NCI-H146 (cell line): ENCODE measurements at places on chromosomes 2 and 18.

DNA sequence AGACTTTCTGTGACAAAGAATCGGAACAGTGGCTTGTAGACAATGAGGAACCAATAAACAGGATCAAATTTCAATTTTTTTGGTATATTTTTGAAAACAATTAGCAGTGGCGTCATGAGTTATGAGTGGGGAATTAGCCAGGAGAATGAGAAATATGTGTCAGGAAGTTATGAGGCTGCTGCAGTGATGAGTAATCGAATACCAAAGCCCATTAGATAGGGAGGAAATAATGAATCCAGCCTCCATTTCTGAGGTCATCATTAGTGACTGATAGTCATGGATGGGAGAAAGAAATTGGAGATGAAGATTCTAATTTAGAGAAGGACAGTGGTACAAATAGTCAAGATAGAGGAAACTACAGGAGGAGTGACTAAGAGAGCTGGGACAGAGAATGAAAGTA, 673.1 kb upstream of the VRK2 start:
- no peak for DNase-seq

- no peak for DNase-seq
These were observed 45.4 kb downstream of the EML6 start for GRCh38 chr2:54768772-54769428.

- no peak for DNase-seq
These were observed 53.7 kb downstream of the THUMPD2 start for GRCh38 chr2:39725401-39725800.

DNA sequence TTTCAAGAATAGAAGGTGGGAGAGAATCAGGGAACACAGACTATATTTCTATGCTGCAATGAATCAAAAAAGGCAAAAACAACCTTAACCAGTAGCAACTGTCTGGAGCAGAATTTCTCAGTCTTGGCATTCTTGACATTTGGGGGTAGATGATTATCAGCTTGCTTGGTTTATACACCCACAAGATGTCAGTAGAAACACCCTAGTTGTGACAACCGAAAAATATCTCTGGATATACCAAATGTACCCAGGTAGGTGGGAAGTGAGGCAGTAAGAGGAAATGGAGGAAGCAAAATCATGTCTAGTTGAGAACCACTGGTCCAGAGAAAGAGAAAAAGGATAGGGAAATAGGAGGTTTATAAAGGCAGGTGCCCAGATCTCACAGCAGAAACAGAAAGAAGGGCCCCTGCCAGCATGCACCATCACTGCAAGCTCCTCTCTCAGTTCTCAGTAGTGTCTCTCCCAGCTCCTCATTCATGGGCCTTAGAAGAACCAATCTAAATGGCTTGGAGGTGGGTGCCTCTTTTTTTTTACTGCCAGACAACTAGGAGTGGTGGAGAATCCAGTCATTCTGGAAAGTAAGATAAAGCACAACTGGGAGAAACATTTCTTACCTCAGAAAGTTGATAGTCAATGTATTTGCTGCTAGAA, 50.4 kb downstream of the MBD2 start:
- no peak for DNase-seq

- no peak for DNase-seq
These were observed 360.6 kb downstream of the NBAS start for GRCh38 chr2:15200581-15200980.

- no peak for DNase-seq
These were observed 1045.7 kb upstream of the CELF4 start for GRCh38 chr18:38611036-38611964.

DNA sequence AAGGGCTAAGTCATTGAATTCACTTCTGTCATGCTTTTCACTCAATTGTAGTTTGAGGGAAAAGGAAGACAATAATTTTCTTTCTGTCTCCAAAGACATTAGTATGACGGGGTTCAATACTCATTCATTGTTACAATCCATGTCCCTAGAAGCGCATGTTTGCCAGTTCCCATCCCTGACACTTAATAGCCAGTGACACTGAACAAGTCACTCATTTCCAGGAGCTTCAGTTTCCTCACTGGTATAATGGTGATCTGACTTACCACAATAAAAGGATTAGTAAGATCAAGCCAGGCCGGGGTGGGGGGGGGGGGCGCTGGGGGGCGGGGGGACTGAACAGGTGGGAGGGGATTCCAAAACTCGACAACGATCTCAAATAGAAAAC, 144.8 kb upstream of the MAP3K20 start:
- DNase-seq: no peak

GRCh38 chr2:168584911-168585310, 128.8 kb downstream of the CERS6 start:
- no peak for DNase-seq

- DNase-seq: no peak
These were observed 37.3 kb downstream of the THAP4 start for GRCh38 chr2:241599615-241600014.

DNA sequence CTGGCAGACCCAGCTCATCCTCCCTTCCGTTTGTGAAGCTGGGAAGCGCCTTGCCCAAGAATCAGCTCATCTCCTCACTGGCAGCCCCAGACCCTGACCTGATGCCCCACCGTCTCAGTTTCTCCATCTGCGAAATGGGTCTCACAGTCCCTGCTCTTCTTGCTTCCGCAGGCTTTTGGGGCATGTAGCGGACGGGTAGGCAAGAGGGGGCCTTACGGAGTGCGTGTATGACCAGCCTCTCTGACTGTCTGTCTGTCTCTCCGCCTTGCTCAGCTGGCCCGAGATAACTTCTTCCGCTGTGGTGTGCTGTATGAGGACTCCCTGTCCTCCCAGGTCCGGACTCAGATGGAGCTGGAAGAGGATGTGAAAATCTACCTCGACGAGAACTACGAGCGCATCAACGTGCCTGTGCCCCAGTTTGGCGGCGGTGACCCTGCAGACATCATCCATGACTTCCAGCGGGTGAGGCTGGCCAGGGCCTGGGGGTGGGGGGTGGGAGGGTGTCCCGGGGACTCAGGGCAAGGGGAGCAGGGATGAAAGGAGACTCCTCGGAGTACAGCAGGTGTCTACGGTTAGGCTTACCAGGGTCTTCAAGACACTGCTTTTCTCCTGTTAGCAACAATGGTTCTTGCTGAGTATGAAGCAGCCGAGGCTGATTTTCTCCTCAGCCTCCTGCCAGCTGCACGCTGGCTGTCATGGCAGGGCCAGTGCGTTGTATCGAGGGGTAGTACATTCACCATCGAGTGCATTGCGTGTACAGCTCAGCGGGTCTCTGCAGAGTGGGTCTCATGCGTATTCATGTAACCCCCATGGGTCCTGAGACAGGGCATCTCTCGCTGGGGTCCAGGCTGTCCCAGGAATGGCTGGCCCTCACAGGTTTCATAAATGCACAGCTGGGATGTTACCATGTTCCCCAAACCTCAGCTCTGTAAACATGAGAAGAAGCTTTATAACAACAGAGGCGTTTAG, 10.9 kb downstream of the ITM2C start:
- DNase-seq: no peak

DNA sequence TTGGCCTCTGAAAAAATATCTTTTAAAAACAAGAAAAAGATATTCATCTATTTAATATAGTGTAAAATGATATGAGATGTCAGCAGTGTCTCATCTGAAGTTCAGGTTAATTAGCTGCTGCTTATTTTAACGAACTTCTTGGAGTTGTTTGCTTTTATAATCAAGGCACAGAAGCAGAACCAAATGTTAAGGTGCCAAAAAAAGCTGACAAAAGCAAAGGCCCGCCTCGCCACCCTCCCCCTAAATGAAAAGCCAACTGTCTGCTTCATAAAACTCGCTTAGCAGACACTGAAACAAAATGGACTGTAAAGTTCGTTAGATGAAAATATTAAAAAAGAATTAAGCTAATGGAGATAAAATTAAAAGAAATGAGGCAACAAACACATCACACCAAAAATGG, 562.6 kb downstream of the ZEB2 start:
- DNase-seq: no peak

- DNase-seq: no peak
These were observed 121.5 kb upstream of the LTBP1 start for GRCh38 chr2:32825291-32825712.

GRCh38 chr18:21911551-21911950, 171.0 kb downstream of the MIB1 start:
- no peak for DNase-seq

DNA sequence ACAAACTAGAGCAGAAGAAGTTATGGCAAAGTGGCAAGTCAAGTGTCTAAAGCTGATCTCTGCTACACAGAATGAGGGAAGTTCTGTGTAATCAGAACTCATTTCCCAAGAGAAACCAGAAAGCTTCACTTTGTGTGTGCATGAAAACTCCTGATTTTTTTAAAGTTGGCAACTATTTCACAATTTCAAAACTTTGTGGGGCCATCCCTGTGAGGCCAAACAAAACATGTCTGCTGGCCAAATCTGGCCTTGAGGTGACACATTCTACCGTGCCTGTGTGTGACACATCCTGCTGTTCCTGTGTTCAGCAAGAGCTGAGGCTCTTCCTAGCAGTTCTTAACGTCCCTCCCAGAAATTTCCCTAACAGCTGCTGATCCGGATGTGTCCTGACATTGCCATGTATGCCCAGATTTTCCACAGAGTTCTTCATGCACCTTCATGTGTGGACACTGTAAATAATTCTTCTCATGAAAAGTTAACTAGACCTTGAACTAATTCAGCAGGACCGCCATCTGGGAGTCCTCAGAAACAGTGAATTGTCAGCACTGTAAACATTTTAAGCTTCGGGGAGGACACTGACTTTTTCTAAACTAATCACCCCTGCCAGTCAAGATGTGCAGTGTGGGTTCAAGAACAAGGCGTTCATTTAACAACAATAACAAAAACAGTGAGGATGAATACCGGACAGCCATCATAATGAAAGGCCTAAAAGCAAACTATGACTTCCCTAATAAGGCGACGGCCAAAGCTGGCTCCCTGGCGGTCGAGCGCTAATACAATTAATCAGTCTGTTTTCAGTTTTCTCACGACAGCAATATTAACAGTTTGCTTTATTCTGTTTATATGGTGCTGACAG, 99.0 kb downstream of the PLEKHM3 start:
- no peak for DNase-seq

- DNase-seq: no peak
These were observed 90.8 kb downstream of the METTL4 start for GRCh38 chr18:2480536-2480935.

DNA sequence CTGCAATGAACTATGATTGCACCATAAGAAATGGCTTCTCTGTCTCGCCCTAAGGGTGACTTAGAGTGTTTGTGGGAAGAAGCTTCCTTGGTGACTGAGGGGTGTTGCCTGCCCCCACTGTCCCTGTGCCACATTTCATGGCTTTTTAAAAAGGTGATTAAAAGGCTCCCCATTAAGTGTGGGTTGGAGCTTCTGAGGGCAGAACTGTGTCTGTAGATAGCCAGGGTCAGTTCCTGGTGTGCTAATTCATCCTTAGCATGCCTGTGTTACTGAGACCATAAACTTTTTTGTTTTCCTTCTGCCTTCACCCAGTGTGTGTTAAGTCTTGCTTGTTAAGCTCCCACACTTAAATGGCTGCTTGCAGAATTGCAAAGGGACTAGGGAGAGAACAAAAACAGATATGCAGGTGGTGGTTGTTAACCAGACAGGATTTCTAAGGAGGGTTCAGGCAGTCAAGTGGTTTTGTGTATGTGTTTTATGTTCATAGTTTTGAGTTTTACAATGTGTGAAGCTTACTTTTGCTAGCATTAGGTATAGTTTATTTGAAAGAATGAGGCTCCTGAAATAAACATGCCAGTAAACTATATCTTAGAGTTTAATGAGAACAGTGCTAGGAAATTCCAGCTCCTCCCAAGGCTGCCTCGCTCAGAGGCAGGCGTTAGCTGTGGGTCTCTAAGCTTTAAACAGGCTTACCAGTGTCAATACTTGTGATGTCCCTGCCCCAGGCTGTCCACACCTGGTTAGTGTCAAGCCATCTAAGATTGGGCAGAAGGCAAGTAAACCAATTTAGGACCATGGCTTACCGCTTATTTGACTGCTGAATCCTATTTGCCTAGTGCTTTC, 14.5 kb downstream of the CERS6 start:
- DNase-seq: no peak

- DNase-seq: peak; percentile 59
These were observed 1.1 kb upstream of the NEDD4L start for GRCh38 chr18:58042826-58043490.

- DNase-seq: no peak
These were observed 57.1 kb downstream of the ST3GAL5 start for GRCh38 chr2:85831735-85832134.

DNA sequence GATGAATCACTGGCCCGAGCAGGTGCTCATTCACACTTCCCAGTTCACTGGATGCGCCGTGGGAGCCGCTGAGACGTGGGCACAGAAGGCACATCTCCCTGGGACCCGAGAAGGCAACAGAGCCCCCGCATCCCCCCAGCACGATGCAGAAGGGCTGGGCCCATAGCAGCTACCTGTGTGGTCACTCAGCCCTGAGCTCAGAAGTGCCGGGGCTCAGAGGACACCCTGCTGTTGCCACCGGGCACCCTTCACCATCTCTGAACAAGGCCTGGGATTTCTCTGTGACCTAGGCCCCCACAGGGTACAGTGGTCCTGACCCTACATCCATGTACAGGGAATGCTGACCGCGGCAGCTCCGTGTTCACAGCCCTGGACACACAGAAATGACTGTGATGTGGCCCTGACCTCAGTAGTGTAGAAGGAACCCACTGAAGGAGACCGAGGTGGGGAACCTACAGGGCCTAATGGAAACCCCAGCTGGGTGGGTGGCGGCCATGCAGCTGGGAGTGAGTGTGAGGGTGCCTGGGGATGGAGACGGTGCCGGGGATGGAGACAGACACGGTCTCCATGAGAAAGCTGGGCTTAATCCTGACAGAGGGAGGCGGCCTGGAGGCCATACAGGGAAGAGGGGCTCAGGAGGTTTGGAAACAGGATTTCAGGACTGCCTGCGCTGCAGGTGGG, 111.9 kb upstream of the OTOS start:
- no peak for DNase-seq

DNA sequence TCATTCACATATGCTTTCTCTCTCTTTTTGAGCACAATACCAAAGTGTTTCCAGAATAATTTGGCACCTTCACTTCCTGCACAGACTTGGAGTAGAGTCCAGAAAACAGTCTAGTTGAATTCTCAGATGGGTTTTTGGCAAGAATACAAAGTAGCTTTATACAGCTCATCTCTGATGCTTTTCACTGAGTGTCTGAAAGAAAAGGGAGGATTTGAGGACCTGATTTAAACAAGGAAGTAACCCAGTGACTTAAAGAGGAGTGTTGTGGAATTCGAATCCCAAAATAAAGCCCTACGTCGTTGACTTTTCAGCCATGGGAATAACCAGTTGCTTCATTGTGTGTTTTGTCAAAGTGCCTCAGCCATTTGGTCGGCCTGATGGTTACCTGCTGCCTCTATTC, 31.8 kb downstream of the METAP1D start:
- no peak for DNase-seq

DNA sequence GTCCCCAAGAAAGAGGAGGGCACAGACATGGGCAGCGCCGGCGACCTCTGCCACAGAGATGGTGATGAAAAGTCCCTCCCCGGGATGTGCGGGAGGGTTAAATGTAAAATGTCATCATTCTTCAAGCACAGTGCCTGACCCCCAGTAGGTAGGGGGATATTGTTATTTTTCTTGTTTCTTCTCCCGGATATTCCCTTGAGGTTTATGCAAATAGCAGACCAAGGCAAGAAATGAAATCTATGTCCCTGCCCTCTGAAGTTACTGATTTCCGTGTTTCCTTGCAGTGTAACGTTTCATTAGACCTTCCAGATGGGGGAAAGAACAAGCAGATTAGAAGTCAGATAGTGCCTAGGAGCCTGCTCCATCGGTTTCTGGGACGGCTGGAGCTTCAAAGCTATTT, 158.3 kb downstream of the KLHL29 start:
- no peak for DNase-seq

GRCh38 chr2:103003750-103004260, 242.0 kb downstream of the TMEM182 start:
- no peak for DNase-seq
